ENCODE measurements at places on chromosomes 12 and 14.
A peak's percentile ranks its signal among the peaks of the same experiment; 100 is the strongest.

- DNase-seq: peak; percentile 61
Observed at GRCh38 chr14:54652605-54653052, 85.7 kb downstream of the SAMD4A start.

- no peak for DNase-seq
Observed at GRCh38 chr14:104215706-104216334, 77.4 kb downstream of the KIF26A start.

- DNase-seq: no peak
Observed at GRCh38 chr14:24465368-24465767, 22.8 kb upstream of the SDR39U1 start.

DNA sequence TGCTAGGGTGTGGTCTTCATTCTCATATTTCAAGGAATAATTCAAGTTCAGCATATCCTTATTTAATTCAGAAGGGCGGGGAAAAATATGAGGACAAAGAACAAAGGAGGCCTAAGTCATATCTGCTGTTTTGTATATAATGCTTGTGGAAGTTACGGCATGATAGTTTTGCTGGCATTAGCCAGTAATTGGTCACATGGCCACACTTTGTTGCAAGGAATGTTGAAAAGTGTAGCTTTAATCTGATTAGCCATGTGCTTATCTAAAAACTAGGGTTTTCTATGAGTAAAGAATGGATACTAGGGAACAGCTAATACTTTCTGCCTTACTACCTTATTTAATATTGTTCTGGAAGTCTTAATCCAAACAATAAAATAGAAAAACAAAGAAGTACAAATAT lies 34.4 kb upstream of the E2F7 start:
- no peak for DNase-seq

- DNase-seq: no peak
Observed at GRCh38 chr12:95105540-95105939, 32.1 kb upstream of the NR2C1 start.

DNA sequence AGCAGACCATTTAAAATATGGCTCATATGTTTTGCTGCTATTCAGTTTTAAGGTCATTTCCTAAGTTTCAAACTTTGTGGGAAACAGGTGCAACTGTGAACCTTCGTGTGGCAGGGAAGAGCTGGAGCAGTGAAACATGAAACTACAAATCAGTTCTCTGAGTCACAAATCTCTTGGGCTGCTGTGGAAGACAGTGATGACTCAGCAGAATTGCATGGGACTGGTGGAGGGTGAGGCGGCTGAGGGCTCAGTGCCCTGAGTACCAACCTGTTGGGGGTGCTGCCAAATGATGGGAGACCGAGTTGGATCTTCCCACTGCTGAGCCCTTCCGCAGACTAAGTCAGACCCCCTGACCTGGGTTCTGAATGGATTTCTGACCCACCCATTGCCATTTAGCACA lies 8.4 kb upstream of the CALM1 start:
- DNase-seq: peak; percentile 83

- peak; percentile 70 for DNase-seq
Observed at GRCh38 chr12:62438098-62438692, 28.4 kb upstream of the MON2 start.

GRCh38 chr12:108587826-108588225 lies 10.1 kb downstream of the TMEM119 start:
- DNase-seq: no peak

GRCh38 chr12:96424601-96425000 lies 24.4 kb upstream of the CDK17 start:
- peak; percentile 65 for DNase-seq

GRCh38 chr14:100416081-100416680 lies 93.0 kb downstream of the SLC25A47 start:
- no peak for DNase-seq

- DNase-seq: peak; percentile 84
Observed at GRCh38 chr14:92680781-92681650, 67.4 kb downstream of the LGMN start.

DNA sequence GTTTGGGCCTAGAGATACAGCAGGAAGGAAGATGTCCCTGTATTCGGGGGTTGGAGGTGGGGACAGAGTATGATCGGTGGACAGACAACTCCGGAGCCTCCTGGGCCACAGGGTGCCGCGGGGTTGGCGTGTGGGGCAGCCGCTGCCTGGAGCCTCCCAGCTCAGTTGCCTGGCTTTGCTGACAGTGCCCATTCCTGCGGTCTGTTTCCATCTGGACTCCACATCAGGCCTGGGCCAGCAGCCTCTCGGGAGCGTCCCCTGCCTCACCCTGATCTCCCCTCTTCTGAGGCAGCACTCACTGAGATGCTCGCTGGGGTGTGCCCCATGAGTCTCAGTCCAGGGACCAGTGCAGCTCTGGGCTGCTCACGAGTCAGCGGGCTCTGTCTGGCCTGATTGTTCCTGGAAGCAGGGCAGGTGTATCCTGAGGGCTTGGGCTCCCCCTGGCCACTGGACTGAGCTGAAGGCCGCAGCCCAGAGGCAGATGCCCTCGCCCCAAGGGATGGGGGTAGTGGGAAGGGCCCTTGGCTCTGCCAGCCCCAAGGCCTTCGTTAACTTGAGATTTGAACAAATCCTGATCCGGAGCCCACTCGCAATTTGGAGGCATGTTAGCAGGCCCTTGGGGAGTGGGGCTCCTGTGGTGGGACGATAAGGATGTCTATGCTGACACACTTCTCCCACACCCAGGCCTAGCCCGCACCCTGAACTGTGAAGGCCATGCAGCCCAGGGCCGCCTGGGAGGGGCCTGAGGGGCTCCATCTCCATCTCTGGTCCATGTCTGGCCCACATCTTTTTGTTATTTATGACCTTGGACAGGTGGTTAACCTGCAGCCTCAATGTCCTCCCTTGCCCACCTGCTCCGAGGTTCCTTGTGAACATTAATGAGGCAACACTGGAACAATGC lies 7.5 kb downstream of the HIP1R start:
- no peak for DNase-seq

GRCh38 chr12:5072311-5072710 lies 28.6 kb downstream of the KCNA5 start:
- no peak for DNase-seq

DNA sequence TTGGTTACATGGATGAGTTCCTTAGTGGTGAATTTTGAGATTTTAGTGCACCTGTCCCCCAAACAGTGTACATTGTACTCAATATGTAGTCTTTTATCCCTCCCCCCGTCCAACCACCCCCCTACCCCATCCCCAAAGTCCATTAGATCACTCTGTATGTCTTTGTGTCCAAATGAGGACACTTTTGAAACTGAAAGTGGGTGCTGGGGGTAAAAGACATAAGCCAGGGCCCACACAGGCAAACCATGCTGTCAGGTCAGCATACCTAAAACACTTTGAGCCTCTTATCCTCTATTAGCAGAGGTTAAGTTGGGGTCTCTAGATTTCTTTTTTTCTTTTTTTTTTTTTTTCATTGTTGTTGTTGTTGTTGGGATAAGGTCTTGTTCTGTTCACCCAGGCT lies 31.3 kb upstream of the KICS2 start:
- no peak for DNase-seq

- DNase-seq: no peak
Observed at GRCh38 chr12:129606239-129606638, 297.6 kb downstream of the TMEM132D start.

DNA sequence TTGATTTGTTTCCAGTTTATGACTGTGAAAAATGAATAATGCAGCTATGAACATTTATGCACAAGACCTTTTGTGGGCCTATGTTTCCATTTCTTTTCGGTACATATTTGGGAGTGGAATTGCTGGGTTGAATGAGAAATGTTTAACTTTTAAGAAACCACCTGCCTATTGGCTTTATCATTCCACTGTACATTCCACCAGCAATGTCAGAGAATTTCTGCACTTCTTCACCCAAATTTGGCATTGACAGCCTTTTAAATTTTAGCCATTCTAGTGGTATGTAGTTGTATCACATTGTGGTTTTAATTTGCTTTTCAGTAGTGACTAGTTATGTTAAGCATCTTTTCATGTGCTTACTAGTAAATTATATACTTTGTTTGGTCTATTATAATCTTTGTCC lies 317.0 kb upstream of the TMTC1 start:
- no peak for DNase-seq

GRCh38 chr14:95191445-95192199 lies 34.3 kb upstream of the DICER1 start:
- no peak for DNase-seq

DNA sequence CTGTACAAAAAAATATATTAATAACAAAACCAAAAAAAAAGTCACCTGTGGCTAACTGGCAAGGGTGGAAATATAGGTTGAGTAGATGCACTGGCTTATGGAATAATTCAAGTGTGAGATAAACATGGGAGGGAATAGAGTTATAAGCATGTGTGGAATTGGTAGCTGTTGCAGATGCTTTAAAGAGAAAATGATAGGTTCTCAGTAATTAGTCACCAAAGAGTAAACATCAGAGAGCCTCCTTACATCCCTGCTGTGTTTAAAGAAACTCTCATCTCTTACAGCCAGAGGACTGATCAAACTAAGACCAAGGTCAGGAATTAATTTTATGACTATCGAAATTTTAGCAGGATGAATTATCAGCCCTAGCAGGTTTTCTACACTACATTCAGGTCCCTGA lies 70.5 kb downstream of the EGLN3 start:
- DNase-seq: no peak

GRCh38 chr12:122190842-122191668 lies 8.1 kb downstream of the LRRC43 start:
- peak; percentile 74 for DNase-seq

- peak; percentile 69 for DNase-seq
Observed at GRCh38 chr12:111409403-111409779, 3.7 kb downstream of the SH2B3 start.

- DNase-seq: peak; percentile 62
Observed at GRCh38 chr14:71062581-71063303, 155.5 kb downstream of the PCNX1 start.

- peak; percentile 27 for DNase-seq
Observed at GRCh38 chr12:12608557-12608957, 3.1 kb upstream of the CREBL2 start.

- DNase-seq: peak; percentile 64
Observed at GRCh38 chr14:99604766-99605298, 825 bp upstream of the CCDC85C start.

- DNase-seq: peak; percentile 17
Observed at GRCh38 chr12:75587340-75588106, 76.1 kb upstream of the KRR1 start.

DNA sequence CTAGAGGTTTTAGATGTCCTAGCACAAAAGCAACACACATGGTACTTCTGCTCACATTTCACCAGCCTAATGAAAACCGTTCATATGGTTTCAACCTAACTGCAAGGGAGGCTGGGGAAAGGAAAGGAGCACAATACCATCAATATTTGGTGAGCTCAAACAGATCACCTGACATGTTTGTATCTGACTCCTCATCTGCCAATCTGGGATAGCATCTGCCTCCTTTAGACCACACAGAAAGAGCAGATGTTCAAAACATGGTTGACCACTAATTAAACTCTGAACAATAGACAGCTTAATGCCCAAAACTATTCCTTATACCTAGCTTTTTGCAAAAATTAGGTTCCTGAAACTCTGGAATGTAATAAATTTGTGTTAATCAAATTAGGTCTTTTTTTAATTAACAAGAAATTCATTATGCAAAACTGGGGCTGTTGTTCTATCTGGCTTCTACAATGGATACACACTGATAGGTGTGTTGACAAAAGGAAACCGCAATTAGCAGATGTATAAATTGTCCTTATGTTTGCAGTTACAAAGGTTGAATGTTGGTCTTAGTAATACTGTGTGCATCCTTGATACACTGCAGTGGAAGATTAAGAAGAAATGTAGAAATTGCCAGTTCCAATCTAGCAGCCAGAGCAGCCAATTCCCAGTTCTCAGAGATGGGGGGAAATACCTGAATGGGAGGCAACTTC lies 89.3 kb downstream of the DUSP6 start:
- no peak for DNase-seq

- no peak for DNase-seq
Observed at GRCh38 chr12:40001406-40001805, 104.5 kb downstream of the SLC2A13 start.

- no peak for DNase-seq
Observed at GRCh38 chr12:105223884-105224283, 12.1 kb downstream of the APPL2 start.

DNA sequence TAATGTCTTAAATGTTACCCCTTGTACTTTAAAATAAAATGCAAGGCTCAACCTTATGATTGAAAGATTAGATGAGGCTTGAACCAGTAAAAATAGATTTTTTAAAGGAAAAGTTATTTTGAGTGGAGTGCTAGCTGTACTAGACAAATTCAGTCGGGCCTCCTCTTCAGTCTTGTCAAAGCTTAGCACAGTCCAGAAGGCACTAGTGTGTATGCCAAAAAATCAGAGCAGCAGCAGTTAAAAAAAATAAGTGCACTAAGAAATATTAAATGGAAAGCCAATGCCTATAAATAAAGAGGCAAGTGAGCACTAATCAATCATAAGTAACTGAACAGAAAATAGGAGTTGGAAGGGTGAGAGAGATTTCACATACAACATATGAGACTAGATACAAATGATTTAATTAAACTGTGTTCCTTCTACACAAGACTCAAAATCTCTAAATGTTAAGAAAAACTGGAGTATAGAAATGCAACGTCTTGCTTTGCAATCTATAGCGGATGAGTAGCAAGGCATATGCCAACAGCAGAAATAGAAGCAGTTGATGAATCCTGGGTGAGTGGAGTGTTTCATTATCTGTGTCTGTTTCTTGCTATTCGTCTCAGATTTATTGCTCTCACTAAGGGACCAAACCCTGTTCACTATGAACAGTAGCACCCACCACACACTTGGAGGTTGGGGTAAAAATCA lies 172.1 kb downstream of the ETNK1 start:
- no peak for DNase-seq

DNA sequence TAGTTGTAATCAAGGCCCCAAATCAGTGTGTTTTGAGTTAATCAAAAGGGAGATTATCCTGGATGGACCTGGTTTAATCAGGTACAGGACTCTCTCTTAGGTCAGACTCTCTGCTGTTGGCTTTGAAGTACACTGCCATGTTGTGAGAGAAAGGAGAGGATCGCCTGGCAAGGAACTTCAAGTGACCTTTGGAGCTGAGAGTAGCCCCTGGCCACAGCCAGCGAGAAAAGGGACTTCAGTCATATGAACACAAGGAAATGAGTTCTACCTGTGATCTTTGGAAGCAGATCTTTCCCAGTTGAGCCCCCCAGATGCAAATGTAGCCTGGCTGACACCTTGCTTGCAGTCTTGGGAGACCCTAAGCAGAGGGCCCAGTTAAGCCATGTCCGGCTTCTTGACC lies 68.3 kb upstream of the CPM start:
- DNase-seq: no peak

- DNase-seq: no peak
Observed at GRCh38 chr14:67566908-67567307, 33.2 kb downstream of the PIGH start.

- DNase-seq: no peak
Observed at GRCh38 chr12:123050913-123051312, 70.4 kb downstream of the ARL6IP4 start.

GRCh38 chr14:84421621-84422020 lies 1108.3 kb upstream of the FLRT2 start:
- no peak for DNase-seq

DNA sequence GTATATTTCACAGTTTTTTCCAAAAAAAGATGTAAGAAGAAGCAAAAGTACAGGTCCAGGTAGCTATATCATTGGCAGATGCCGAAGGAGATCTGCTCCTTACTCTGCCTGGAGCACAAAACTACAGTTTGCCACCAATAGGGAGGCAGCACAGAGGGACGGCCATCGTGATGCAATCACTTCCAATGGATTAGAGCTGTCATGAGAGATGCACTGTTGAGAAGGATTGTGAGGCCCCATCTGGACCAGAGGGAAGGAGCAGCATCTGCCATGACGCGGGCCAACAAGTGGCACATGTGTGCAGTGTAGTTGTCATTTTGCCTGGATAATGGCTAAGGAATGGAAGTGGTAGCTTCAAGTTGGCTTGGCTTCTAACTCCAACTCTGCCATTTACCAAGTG lies 318.8 kb upstream of the FKBP4 start:
- DNase-seq: no peak

GRCh38 chr12:12874029-12874428 lies 17.3 kb upstream of the GPRC5A start:
- no peak for DNase-seq

All from ELR (cell line).